Cerebellar cortex (tissue), 1 donor: ENCODE measurements at places on chromosomes 2 and 18.

DNA sequence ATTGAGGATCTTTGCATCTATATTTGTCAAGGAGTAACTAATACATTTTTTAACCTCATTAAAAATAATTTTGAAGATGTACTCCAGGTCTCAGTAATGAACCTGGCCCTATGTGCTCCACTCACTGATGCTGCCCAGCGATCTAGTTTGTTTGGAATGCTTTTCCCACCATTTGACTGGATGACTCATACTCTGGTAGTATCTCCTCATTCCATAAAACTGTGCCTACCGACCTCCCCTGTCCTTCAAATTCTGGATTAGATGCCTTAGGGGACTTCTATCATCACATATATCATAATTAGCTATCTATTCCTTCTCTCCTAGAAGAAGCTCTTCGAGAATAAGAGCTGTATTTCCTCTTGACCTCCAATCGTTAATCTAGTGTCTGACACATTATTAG is 83.8 kb downstream of the FAM117B start:
- no peak for DNase-seq

DNA sequence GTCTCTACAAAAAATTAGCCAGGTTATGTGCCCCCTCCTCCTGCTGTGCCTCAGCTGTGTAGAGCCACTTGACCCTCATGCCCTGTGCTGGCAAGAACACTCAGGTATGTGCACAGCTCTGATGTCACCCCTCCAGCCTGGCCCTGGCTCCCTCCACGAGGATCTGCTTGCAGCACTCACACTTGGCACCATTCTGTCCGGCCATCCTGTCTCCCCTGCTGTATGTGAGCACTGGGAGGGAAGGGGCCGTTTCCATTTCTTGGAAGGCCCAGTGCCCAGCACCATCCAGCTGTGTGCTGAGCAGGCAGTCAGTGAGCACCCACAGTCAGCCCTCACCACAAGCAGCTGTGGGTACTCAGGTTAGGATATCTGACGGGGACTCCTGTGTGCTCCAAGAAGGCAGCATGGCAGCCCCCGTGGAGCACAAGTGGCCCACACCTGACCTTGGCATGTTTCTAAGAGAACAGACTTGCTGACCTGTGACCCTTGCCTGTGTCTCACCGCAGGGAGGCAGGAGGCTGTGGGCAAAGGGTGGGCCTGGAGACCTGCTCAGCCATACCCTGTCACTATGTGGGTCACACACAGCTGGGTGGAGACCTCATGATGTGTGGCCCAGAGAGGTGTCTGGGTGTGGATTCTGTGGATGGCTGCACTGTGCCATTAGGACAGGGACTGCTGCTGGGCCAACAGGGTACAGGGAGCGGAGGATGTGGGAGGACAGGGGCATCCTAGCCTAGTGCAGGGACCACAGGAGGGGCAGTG is 31.5 kb downstream of the USP34 start:
- DNase-seq = no peak

DNA sequence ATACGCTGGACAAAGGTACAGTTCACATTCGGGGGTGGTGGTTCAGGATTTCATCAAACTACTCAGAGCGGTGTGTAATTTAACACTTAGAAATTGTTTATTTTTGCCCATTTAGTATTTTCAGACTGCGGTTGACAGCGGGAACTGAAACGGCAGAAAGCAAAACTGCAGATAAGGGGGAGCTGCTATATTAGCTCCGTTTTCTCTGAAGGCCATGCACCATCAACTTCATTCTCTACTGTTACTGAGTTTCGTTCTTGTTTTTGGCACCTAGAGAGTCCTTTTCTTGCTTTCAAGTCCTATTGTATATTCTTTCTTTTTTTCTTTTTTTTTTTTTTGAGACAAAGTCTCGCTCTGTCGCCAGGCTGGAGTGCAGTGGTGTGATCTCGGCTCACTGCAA is 121.5 kb upstream of the SP3 start:
- DNase-seq = no peak

GRCh38 chr2:231351648-231352047 is 43.9 kb upstream of the B3GNT7 start:
- no peak for DNase-seq

GRCh38 chr18:63233334-63233733 is 86.2 kb downstream of the BCL2 start:
- DNase-seq = no peak

- DNase-seq = no peak
Observed at GRCh38 chr2:173090973-173091660, 15.5 kb downstream of the MAP3K20 start.

- DNase-seq = no peak
Observed at GRCh38 chr2:99032786-99033185, 96.8 kb upstream of the CRACDL start.

GRCh38 chr2:233326500-233326899 is 18.9 kb downstream of the SAG start:
- DNase-seq = no peak

GRCh38 chr2:40372283-40372985 is 79.5 kb downstream of the SLC8A1 start:
- DNase-seq = no peak
